NCI-H1417 (cell line): ENCODE measurements at places on chromosomes 12 and 14.

- no peak for DNase-seq
These were observed 215.8 kb upstream of the DIO2 start for GRCh38 chr14:80427101-80427500.

DNA sequence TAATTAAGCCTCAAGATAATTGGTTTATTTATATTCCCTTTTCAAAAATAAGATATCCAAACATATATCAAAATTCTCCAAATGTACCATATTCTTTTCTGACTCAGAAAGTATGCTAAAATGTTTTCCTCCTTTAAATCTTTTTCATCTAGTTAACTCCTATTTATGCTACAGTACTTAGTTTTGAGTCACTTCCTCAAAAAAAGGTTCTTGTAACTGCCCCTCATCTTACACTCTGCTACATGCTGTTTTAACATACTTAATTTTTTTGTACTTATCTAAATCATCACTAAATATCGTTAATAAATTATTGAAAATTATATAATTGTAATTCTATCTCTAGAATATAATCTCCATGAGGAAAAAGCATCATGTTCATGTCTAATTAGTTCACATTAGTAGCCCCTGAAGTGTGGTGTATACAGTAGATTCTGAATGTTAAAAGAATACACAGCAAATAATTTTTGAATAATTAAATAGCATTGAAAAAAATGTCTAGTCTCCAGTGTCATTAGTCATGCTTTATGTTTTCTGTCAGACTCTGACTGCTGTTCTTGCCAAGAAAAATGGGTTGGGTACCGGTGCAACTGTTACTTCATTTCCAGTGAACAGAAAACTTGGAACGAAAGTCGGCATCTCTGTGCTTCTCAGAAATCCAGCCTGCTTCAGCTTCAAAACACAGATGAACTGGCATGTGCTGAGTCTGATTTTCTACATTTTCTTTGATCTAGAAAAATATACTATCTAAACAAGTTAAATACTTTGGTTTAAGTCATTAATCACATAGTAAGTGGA is 3.5 kb downstream of the KLRD1 start:
- no peak for DNase-seq

DNA sequence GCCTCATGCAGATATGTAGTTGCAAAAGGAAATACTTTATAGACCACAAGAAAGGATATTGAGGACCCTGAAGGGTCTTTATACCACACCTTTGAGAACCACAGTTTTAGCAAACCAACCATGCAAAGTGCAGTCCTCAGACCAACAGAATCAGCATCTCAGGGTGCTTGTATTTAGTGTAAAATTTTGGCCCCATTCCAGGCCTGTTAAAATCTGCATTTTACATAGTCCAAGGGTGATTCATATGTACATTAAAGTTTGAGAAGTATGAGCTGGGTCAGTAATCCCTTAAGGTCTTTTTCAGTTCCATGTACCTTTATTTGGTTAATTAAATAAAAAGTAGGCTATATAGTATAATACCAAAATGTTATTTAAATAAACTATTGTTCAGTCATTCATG is 91.2 kb downstream of the WNK1 start:
- no peak for DNase-seq

- DNase-seq: peak; percentile 86
These were observed 276.7 kb upstream of the SRRM4 start for GRCh38 chr12:118704527-118705241.

DNA sequence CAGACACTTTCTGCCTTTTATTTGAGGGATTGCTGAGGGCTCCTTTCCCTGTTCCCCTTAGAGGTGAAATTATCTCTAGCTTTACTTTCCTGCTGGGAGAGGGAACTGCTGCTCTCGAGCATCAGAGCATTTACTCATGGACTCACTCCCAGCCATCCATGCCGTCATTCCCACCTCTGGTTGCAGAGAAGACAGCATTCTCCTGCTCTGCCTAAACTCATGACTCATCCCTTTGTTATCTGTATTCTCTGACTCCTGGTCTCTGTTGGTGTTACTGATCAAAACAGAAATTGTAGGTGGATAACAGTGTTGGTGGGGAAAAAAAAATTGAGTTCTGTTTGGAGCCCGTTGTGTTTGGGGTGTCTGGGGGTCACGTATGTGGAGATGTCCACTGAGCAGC is 159.3 kb downstream of the TTC8 start:
- DNase-seq: no peak

- DNase-seq: no peak
These were observed 35.0 kb upstream of the SLC24A4 start for GRCh38 chr14:92287987-92288386.

DNA sequence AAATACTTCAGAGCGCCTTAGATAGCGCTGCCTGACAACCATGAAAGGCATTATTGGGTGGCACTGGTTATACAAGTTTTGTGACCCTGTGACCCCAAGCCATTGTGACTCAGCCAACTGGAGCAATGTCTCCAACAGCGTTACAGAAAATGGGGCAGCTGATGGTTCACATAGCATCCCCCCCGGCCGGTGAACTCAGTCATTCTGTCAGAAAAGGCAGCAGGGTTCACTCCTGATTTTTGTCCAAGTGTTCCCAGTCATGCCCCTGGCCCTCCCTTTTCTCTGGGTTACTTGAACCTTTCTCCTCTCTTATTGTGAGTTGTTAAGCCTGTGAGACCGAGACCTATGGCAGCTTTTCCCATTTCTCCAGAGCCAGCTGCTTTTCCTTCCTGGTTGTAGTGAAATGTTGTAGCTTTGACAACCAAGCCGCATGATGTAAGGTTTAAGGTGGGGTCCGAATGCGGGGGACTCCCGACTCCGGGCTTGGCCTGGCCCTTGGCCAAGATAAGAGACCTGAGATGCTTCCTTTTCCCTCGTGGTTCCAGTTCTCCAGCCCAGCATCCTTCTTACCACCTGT is 22.0 kb downstream of the CD9 start:
- DNase-seq: no peak

- DNase-seq: peak; percentile 98
These were observed 9.0 kb downstream of the TPH2 start for GRCh38 chr12:71947645-71948105.

DNA sequence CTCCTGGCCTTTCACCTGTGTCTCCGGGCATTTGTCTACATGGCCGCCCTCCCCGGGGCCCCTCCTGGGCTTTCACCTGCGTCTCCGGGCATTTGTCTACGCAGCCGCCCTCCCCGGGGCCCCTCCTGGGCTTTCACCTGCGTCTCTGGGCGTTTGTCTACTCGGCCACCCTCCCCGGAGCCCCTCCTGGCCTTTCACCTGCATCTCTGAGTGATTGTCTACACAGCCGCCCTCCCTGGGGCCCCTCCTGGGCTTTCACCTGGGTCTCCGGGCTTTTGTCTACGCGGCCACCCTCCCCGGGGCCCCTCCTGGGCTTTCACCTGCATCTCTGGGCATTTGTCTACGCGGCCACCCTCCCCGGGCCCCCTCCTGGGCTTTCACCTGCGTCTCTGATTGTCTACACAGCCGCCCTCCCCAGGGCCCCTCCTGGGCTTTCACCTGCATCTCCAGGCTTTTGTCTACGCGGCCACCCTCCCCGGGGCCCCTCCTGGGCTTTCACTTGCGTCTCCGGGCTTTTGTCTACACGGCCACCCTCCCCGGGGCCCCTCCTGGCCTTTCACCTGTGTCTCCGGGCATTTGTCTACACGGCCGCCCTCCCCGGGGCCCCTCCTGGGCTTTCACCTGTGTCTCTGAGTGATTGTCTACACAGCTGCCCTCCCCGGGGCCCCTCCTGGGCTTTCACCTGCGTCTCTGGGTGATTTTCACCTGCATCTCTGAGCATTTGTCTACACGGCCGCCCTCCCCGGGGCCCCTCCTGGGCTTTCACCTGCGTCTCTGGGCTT is 68.0 kb upstream of the GALNT9 start:
- peak; percentile 26 for DNase-seq

- no peak for DNase-seq
These were observed 17.2 kb upstream of the CDK2AP1 start for GRCh38 chr12:123288751-123289346.
